Ecto neural progenitor cell (in vitro differentiated cells): ENCODE measurements at places on chromosomes 6 and 20.
A peak's percentile ranks its signal among the peaks of the same experiment; 100 is the strongest.

GRCh38 chr6:92044312-92044711, 1375.0 kb downstream of the EPHA7 start:
- no peak for DNase-seq

GRCh38 chr6:111832833-111833418, 40.3 kb downstream of the FYN start:
- no peak for DNase-seq

- no peak for DNase-seq
Measured at GRCh38 chr6:101090281-101090680, 209.2 kb upstream of the ASCC3 start.

GRCh38 chr6:168871642-168872315, 381.9 kb downstream of the THBS2 start:
- no peak for DNase-seq

DNA sequence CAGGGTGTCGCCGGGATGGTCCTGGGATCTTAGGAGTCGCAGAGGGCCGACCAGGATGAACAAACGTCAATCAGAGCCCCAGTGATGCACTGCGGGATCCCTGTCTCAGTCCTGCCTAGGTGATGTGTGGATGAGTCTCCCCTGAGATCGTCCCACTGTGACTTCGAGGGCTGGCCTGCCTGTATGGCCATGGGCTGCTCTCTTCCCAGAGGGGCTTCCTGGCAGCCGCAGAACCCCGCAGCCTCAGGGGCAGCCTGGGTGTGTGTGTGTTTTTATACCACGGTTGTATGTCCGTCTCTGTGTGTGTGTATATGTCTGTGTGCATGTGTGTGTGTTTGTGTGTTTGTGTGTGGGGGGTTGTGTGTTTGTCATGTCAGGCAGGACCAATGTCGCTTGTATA, 111.6 kb downstream of the MYLK4 start:
- DNase-seq: peak; percentile 29

DNA sequence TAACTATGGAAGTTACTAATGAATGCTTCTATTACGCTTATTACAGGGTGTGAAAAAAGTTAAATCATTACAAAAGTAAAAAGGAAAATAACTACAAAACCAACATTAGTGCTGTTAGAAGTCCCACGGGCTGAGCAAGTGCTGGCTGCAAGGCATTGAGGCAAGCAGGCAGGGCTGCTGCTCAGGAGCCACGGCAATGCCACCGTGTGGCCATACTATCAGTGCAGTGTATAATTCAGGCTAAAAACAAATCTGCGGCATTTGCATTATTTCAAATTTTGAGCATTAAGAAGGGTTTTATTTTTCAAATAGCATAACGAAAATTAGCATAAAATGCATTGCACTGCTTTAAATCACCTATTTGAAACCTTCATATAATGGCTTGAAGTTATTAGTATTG, 17.1 kb downstream of the IFNGR1 start:
- no peak for DNase-seq

DNA sequence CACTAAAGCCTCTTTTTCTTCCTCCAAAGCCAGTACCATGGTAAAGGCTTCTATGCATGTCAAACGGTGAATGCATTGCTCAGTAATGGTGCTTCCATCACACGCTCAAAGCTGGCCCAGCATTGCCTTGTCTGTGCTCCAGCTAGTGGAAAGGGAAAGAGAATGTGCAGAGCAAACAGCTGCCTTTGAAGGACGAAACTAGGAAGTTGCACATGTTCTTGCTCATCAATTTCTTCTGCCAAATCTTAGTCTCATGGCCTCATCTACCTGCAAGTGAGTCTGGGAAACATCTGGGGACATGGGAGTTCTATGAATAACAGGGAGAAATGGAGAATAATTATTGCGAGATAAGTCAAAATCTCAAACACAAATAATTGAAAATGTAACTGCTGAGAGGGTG, 216.5 kb upstream of the SSTR4 start:
- DNase-seq: no peak

DNA sequence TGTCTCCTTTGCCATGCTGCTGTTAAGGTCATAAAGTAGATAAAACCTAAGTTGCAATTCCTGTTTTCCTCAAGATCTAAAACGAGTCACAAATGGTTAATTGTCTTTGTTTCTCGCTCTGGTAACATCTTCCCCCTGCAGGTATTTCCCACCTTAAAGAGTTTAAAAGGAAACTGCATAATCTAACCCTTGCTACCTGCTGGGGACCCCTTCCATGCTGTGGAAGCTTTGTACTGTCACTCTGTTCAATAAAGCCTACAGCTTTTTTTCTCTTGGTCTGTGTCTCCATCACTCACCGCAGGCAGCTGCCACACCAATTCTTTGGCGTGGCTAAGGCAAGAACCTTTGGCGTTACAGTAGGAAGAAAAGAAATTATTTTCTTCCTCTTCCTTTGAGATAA, 117.7 kb upstream of the GJE1 start:
- no peak for DNase-seq

DNA sequence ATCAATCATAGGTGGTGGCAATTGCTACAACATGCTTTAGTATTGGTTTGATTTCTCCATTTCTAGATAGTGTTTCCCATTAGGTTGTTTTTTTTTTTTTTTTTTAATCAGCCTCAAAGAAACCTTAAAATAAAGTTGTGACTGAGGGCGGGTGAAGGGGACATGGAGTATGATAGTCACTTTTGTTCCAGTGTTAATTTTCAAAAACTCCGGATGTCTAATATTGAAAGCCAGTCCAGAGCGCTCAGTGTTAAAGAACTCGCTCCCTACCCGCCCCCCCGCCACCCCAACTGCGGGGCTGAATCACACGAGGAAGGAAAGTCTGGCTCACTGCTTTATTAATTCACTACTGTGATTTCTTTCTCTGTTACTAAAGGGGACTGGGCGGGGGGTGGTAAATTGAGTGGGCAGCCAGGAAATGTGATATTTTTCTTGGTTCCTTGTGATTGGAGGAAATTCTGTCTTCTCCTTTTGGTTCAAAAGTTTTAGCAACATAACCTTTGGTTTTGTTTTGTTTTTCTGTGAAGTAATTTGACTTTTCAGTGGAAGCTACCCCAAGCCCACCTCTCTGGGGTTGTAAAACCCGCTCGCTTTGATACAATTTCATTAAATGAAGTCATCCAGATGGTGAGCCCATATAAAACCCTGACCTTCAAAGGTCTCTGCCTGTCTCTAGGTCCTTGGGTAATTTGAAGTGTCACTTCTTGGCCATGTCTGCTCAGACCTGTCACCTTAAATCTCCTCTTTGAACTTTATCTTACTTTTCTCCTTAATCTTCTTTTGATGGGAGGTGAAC, 38.0 kb downstream of the TNFAIP3 start:
- no peak for DNase-seq

GRCh38 chr6:137390334-137390733, 103.9 kb downstream of the OLIG3 start:
- no peak for DNase-seq

- DNase-seq: no peak
Measured at GRCh38 chr20:51365670-51366069, 176.8 kb downstream of the NFATC2 start.
